ENCODE measurements at places on chromosomes 12 and 14. TPM values are rescaled to one million over a fixed set of nuclear protein-coding genes. Genes with fewer than 3 reads are reported as not detected.
A peak's percentile ranks its signal among the peaks of the same experiment; 100 is the strongest.

Gene CCDC196
- total RNA-seq = not detected

DNA sequence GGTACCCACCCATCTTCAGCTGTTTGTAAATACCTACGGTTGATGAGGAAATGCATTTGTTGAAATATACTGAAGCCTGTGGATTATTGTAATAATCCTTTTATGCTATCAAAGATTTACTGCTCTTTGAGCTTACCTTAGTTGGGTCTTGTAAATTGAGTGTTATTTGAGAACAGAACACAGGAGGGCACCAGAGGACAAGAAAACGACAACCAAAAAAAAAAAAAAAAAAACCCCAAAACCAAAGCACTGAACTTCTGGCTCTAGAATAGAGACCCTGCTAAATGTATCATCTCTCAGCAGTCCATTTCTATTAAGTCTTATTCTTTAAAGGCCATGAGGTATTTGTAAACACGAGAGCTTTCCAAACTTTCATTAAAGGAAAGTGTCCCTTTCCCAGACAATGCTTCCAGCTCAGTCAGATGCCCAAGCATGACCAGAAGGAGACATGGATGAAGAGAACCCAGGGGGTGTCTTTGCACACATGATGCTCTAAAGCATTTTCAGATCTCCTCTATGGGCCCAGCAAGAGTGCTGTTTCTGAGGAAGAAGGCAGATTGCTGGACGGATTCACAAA, 763.9 kb downstream of the NRXN3 start:
- peak; percentile 29 for DNase-seq

- no peak for DNase-seq
Measured at GRCh38 chr12:5745251-5745888, 199.7 kb downstream of the ANO2 start.

DNA sequence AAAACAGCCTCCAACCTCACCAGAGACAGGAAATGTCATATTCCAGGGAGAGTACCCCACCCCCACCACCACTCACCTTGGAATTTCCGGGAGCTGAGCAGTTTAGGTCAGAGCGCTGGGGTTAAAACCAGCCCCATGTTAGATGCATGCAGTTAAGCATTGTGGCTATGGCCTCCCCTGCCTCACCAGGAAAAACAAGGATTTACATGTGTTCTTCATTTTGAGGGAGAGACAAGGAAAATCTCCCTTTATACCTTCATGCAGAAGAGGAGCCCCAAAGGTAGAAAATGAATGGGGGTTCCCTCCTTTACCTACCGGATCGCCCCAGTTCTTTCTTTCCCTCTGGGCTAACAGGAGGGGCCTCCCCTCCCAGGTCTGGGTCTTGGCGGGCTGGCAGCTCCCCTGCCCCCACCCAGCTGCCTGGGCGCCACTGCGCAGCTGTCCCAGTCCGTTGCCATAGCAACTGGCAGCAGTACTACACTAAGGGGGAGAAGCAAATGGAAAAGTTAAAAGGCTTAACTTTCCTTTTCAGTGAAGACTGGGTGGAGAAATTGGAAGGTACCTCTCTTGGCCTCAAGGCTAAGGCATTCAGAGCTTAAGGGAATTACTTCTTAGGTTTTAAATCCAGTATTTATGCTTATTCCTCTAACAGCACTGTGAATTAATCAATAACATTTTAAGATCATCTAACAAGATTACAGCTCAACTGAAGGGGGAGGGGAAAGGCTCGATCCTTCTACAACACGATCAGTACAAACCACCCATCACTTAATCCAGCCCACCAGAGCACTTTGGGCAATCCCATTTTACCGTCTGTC, 20.5 kb downstream of the CBX5 start:
- DNase-seq = peak; percentile 70

GRCh38 chr12:92503029-92503931, 199.5 kb upstream of the PLEKHG7 start:
- DNase-seq = no peak

DNA sequence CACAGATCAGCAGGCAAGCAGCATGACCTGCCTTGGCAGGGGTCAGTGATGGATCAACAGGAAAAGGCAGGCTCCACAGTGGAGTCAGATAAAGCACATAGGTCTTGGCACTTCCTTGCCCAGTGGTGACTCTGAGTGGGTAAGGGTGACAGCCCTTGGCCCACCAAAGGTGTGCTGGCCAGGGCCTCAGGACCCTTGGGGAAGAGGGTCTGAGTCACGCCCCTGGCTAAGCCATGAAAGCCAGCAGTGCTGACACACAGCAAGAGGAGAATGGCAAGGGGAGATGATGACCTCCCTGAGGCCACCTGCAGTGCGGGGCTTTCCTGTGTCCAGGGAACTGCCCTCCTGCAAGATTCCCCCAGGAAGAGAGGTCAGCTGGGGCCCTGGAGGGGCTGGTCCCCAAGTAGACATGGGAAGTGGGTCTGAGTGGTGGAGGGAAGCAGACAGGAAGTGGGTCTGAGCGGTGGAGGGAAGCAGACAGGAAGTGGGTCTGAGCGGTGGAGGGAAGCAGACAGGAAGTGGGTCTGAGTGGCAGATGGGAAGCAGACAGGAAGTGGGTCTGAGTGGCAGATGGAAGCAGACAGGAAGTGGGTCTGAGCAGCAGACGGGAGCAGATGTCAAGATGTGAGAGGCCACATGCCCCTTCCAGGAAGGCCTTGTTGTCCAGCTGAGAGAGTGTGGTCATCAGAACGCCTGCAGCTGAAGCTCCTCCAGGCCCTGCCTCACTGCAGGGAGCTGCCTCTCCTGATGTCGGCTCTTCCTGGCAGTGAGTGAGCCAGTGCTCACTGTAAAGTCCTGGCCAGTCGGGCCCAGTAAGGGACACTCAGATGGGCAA, 34.8 kb downstream of the DIO3 start:
- DNase-seq = no peak

Gene IL31
- not detected for total RNA-seq

GRCh38 chr14:53701108-53701875, 255.3 kb downstream of the BMP4 start:
- DNase-seq = no peak

GRCh38 chr12:122937622-122938091, 28.6 kb downstream of the ABCB9 start:
- no peak for DNase-seq

GRCh38 chr12:118375348-118375747, 1.0 kb upstream of the SUDS3 start:
- no peak for DNase-seq

DNA sequence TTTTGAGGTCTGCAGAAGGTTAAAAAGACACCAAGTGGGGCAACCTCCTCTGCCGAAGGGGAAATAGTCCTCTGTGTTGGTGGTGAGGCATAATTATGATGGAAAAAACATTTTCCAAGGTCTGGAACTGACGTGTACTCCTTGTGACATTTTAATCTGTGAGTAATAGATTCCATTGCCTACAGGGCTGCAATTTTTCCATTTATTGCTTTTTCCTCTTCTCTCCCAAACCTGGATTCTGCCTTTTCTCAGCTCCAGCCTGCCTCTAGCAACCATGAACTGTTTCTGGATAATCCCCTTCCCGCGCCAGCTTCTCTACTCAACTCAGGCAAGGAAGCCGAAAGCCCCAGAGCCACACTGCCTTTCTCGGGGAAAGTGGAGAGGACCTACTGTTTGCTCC, 230.1 kb upstream of the PLXNC1 start:
- no peak for DNase-seq

Gene TC2N
- 5.7 TPM for total RNA-seq

Gene FOXN4
- under 0.01 TPM for total RNA-seq

DNA sequence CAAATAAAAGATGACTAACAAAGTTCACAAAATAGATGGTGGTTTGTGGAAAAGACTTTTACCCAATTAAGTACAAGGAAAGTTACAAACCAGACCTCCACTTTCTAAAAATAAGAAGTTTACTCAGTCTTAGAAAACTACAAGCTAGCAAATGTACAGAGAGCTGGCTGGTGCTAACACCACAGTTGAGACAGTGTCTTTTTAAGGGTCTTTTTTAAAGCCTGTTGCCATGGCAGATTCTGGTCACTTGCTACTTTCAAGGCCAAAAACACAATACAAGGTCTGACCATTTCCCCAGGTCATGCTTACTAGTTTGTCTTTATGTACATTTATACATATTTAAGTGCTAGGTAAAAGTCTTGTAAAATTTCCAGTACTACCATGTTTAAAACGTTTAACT, 2.4 kb downstream of the BTG1 start:
- no peak for DNase-seq

- peak; percentile 68 for DNase-seq
Measured at GRCh38 chr14:94136575-94137331, 7.3 kb upstream of the IFI27L2 start.

Gene SPTB
- total RNA-seq = 16.7 TPM

DNA sequence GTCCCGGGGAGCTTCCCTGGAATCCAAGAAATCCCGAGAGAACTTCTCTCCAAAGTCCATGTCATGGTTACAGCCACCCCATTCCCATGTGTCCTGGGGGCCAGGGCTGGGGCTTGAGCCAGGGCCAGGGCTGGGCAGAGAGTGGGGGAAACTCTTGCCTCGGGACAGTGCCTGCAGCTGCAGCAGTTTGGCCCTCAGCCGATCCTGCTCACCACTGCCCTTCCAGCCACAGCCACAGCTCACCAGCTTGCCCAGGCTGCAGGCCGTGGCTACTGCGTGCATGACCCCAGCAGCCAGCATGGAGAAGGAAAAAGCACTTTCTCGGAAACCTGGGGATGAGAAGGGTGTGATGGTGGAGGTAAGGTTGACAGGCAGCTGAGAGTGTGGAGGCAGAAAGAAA, 3.5 kb downstream of the WNT10B start:
- peak; percentile 14 for DNase-seq

DNA sequence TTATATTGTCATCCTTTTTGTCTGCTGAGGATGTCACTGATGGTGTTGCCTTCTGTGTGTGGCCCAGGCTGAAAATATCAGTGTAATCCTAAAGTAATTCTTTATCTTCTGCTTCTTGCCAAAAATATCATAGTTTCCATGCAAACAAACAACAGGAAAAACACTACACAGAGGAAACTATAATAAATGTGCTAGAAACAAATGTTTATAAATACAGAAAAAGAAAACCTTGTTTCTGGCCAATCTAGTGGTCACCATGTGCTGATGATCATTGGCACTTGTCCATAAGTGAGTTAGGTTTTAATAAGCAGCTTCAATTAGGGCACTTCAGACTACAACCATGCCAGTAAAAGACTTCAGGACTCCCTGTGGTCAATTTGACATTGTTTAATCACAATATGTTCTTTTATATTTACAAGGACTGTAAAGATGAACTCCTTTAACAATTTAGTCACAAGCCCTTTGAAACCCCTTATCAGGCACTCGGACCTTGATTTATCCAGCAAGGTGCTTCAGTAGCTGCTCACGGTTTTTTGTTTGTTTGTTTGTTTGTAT, 124.8 kb downstream of the TMTC3 start:
- DNase-seq = no peak

Gene IQSEC3
- 4.1 TPM for total RNA-seq

DNA sequence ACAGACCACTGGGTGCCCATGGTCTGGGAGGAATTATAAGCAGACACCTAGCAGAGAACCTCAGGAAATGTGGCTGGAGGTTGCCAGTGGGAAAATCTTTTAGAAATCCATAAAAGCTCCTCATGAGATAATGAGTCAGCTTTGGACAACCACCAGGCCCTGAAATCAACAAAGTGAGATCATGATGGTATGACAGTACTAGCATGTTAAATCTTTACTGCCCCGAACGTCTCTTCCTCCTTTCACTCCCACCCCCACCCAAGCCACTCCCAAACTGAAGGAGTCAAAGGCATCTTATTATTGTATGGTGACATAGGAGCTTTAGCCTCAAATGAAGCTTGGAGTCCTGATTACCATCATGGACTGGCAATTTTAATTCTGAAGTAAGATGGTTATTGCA, 240.0 kb downstream of the DIO2 start:
- no peak for DNase-seq

Gene LGMN
- total RNA-seq = 28.9 TPM

DNA sequence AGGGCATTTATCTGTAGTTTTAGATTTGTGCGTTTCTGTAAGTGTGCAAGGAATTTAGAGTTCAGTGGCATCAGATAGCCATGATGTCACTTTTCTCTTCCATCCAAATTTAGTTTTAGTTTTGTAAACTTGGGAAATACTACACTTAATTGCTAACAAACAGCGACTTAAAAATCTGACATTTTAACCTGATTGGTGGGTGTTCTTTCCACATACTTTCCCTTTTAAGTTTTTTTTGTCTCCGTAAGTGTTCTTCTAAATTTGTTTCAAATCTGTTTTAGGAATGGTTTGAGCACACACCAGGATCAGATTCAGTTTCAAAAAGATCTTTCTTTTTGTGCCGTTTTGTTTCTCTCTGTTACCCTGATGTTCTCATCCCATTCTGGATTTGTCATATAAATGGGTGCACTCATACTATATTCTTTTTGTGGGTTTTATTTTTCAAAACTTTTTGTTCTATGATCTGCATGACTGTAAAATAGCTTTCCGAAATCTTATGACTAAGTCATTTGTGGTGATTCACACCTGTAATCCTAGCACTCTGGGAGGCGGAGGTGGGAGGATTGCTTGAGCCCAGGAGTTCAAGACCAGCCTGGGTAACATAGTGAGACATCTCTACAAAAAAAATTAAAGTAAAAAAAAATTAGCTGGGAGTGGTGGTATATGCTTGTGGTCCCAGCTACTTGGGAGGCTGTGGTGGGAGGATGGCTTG, 58.9 kb downstream of the FBXO34 start:
- no peak for DNase-seq

Gene NFKBIA
- 46.5 TPM for total RNA-seq

- no peak for DNase-seq
Measured at GRCh38 chr12:58028294-58028693, 86.9 kb downstream of the ATP23 start.

- DNase-seq = no peak
Measured at GRCh38 chr12:113582521-113583218, 111.0 kb upstream of the LHX5 start.

Gene SPTLC2
- total RNA-seq = 23.2 TPM

- DNase-seq = no peak
Measured at GRCh38 chr12:40473962-40474361, 218.3 kb upstream of the CNTN1 start.

- no peak for DNase-seq
Measured at GRCh38 chr12:630656-631632, 32.3 kb downstream of the NINJ2 start.

DNA sequence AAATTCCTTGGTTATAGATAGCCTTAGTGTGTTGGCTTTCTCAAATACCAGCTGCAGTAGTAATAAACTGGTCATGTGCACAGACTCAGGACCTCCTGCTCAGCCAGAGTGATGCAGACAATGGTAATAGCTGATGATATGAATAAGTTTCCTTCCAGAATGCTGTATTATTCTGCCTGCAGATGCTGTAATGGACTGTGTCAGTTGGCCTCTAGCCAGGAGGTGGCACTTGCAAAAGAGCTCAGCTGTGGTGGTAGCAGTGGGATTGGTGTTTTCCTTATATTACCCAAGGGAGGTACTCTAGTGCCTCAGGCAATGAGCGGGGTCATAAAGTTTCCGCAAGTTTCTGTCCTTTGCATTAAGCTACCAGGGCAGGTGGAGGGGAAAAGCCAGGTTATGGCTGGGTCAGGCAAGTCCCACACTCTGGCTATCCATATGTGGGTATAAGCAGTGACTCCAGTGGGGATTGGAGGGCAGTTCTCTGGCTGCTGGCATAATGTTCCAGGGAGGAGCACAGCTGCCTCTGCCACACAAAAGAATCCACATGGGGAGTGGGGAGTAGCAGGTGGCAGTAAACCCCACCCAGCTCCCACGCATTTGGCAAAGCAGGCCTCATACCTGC, 14.0 kb upstream of the MUCL1 start:
- DNase-seq = no peak

- peak; percentile 30 for DNase-seq
Measured at GRCh38 chr12:14185427-14186192, 179.9 kb upstream of the ATF7IP start.

Gene LALBA
- total RNA-seq = not detected

All from frontal cortex (tissue), 4 donors.